ENCODE measurements at places on chromosomes 1 and 21.
A peak's percentile ranks its signal among the peaks of the same experiment; 100 is the strongest.

DNA sequence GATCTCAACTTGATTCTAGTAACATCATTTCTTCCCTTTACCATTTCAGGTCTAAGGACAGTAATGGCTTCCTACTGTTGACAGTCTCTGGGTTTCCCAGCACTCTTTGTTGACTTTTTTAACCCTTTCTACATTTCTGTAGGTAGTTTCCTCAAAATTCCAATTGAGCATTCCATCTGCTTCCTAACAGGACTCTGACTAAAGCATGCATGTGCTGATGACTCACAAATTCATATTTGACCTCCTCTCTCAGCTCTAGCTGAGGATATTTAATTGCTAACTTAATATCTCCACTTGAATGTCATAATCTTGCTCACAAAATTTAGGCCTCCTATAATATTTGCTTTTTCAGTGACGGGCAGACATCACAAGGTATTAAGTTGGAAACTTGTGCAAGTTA lies 93.3 kb upstream of the ZNHIT6 start:
- DNase-seq = peak; percentile 65

- DNase-seq = peak; percentile 100
These were observed 779 bp upstream of the STK40 start for GRCh38 chr1:36386265-36387140.

- peak; percentile 35 for DNase-seq
These were observed 10.2 kb upstream of the TARBP1 start for GRCh38 chr1:234489007-234489697.

- DNase-seq = no peak
These were observed 13.6 kb downstream of the SLC26A9 start for GRCh38 chr1:205929496-205930194.

DNA sequence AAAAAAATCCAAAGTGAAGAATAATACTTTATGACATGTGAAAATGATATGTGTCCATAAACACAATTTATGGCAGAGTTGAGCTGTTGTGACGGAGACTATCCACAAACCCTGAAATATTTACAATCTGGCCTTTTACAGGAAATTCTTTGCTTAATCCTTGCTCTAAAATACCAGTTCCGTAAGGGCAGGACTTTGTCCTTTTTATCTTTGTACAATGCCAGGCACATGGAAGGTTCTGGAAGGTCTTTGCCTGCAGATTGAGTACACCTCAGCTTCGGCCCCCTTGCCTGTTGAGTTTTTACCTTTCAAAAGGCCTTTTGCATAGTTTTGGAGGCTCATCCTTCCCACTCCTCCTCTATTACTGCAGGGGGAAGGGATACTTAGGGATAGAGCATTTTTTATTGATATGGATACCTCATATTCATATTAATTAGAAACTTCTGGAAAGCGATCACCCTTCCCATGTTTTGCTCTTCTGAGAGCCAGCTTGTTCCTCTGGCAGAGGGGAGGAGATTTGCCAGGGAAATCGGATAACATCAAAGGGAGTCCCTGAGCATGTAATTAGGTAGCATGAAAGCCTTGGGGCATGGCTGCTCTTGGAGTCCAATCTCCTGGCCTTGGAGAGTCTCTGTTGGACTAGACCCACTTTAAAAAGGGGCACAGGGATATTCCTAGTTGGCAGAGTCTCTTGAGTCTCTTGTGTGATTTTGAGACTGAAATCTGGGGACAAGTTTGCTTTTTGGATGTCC lies 217.1 kb downstream of the KCNJ6 start:
- no peak for DNase-seq

All from bronchial epithelial cell (primary cell).